ENCODE measurements at places on chromosomes 6 and 20.

DNA sequence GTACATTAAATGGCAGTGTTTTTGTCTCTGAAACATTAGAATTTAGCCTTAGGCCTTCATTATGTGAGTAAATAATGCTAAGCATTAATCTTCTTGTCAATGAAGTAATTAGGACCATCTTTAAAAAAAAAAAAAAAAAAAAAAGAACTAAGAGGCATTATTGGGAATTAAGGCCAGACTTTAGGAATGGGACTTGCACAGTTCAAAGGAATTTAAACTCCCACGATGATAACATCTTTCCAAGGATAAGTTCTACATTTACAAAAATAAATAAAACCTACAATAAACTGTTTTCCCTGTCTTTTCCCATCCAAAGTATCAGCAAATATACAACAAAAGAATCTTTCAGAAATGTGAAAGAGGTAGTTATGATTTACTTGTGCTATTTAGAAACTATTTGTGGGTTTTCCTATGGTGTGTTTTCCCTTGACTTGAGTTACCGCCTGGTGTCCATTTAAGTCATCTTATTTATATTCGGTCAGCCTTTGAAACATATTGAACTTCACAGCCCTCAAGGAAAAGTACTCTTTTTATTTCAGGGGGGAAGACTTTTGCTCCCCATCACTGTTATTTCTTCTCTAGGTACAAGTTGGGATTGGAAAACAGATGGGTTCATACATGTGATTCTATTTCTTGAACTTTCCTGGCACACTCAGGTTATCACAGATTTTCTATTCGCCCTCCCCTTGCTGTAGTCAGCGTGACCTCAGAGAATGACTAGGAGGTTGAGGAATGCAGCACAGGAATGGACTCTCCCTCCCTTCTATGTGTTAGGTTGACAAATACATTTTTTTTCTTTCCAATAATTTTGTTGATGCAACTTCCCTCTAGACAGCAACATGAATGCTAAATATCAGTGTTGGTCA lies 13.6 kb downstream of the STMND1 start:
- DNase-seq = no peak

DNA sequence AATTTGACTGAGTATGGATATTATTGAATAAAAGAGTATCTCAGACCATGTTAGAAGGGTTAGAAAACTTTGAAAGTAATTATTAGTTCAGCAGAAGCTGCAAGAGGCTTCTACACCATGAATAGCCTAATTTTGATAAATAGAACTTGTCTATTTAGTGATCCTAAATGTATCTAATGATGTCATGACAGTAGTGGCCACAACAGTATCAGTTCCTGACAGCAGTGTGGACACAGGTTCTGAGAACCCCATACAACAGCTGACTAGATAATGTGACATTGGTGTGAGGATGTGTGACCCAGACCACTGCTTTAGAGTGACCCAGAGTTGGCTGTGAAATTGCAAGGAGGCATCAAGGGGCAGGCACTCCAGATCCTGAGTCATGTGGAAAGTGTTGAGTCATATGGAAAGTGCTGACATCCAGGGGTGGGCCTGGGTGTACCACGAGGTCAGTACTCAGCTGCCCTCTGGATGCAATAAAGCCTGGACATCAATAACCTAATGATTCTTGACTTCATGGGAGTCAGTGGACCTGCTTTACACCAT lies 754.7 kb downstream of the DHX35 start:
- DNase-seq = no peak

GRCh38 chr6:149325648-149326236 lies 8.2 kb downstream of the TAB2 start:
- no peak for DNase-seq

DNA sequence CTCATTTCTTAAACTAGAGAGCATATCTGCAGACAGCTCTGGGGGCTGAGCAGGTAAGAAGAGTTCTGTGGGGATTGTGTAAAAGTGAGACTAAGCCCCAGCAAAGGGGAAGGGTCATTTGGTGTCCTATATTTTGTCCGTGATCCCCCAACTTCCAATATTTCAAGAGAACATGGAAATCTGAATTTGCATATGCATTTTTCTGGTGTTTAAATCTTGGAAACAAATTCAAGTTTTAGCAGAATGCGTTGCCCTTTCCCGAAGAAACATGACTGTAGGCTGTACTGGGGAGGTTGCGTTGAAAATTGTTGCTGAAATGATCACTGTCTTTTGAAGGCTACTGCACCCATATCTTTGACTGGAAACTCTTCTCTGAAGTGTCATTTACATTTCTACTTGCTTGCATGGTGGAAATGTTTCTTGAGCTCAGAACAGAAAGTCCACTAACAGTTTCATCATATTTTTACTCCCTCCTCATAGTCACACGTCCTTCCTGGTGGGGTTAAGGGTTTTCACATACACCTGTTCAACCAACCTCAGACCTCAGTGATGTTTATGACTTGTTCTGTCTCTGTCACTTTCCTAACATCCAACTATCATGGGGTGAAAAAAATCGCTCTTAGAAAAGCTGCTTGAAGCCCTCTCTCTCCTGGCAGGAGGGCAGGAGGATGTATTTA lies 140.3 kb downstream of the BCAS1 start:
- DNase-seq = no peak

DNA sequence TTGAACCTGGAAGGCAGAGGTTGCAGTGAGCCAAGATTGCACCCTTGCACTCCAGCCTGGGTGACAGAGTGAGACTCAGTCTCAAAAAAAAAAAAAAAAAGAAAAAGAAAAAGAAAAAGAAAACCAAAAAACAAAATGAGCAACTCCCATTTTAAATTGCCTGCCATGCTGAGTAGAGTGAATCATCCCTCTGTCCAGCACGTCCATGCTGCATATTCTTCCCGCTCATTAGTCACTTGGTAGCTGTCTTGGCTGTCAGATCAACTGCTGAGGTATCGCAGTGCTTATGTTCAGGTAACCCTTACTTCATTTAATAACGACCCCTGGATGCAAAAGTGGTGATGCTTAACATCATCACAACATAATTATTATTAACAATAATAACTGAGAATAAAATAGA lies 72.6 kb upstream of the RNF24 start:
- no peak for DNase-seq

GRCh38 chr6:110635096-110635495 lies 158.7 kb upstream of the SLC22A16 start:
- no peak for DNase-seq

DNA sequence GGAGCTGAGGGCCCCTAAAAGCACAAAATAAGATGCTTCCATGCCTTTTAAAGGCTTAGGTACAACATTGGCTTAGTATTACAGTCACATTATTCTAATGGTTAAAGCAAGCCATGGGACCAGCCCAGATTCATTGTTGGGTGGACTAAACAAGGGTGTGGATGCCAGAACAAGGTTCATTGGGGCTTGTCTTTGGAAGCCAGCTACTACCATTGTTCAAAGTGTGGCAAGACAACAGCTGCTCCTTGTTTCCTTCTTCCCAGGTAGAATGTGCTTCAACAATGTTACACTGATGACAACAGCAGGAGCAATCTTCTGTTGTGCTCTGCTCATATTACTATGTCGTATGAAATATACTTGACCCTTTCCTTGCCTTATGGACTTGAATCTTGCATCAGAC lies 261.5 kb downstream of the TBC1D7 start:
- DNase-seq = no peak

GRCh38 chr6:18432180-18432579 lies 45.0 kb downstream of the RNF144B start:
- DNase-seq = no peak

DNA sequence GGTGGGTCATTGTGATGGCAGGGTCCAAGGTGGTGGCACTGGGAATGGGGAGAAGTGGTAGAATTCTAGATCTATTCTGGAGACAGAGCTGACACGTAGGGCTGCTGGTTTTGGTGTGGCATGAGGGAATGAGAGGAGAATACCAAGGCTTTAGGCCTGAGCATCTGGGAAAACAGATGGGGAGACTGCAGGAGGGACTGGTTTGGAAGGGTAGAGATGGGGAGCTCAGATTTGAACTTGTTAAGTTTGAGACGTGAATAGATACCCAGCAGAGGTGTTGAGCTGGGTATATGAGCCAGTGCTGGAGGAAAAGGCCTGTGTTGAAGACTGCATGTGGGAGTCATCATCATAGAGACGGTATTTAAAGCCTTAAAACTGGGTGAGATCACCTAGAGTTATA lies 17.5 kb downstream of the TRMT6 start:
- no peak for DNase-seq

- no peak for DNase-seq
These were observed 27.8 kb downstream of the PRPH2 start for GRCh38 chr6:42694586-42694985.

GRCh38 chr20:32574296-32575226 lies 10.6 kb downstream of the NOL4L start:
- no peak for DNase-seq

DNA sequence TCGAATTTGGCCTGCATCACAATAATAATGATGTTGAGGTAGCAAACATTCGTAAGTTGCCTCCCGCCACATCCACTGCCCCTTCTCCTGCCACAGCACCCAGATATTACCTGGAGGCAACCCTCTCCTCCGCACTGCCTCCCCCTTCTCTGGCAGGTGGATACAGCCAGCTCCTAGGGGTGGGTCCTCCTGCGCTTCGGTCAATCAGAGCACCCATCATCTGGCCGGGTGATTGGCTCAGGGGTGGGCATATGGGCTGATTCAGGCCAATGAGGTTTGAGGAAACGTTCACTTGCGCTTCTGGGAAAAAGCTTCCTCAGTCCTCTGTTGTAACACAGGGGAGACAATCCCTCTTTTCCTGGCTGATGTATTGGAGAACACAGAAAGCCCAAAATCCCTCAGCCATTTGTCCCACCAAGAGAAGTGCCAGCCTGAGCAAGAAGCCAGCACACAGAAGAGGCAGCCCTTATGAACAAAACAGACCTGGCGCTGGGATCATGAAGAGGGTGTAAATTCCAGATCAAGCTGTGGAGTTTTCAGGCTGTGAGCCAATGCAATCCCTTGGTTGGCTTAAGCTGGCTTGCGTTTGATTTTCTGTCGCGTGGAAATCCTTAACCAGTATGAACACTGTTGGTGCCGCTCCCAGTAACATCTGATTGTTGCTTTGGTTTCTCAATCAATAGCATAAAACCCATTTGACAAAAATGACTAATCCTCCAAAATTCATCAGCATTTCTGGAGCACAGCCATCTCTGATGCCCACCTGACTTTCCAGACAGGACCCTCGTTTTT lies 82.2 kb downstream of the PRDM1 start:
- no peak for DNase-seq

GRCh38 chr6:22147921-22148776 lies 148.7 kb downstream of the PRL start:
- DNase-seq = peak; percentile 58

DNA sequence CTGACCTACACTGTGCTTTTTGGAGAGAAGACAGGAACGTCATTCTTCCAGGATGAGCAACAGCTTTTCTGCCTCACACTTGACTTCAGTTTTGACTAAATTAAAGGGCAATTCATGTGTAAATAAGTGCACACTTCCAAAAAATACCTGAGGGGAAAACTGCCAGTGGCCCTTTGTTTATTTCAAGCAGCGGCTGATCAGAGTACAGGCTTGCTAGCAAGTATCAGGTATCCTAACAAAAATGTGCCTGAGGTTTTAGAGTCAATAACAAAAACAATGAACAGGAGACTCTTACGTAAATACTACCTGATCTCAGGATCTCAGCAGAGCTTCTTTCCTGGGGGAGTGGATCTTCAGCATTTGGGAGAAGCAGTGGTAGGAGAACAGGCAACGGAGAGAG lies 12.4 kb downstream of the LY86 start:
- no peak for DNase-seq

- no peak for DNase-seq
These were observed 45.6 kb downstream of the ARID1B start for GRCh38 chr6:156822747-156823206.

DNA sequence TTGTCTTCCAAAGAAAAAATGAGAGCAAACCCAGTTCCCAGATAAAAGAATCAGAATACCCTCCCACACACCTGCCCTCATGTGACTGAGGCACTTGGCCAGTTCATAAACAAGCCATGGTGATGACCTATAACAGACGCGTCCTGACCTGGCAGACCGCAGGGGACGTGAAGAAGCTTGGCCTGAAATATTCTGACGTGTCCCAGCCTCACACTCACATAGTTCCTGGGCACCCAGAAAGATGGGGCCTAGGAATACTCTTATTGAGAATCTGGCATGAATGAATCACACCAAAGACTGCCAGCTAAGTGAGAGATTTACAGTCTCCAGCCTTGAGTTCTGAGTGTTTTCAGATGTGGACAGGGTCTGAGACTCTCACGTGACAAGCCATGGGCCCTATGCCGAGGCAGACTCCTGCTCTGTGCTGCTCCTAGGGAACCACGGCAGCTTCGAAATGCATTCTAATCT lies 17.2 kb upstream of the MAP3K4 start:
- DNase-seq = no peak

Measured in anterior cingulate cortex (tissue), 58 donors.